ENCODE measurements at places on chromosomes 3 and 15.

GRCh38 chr15:33083232-33084081 lies 111.1 kb downstream of the FMN1 start:
- no peak for DNase-seq

DNA sequence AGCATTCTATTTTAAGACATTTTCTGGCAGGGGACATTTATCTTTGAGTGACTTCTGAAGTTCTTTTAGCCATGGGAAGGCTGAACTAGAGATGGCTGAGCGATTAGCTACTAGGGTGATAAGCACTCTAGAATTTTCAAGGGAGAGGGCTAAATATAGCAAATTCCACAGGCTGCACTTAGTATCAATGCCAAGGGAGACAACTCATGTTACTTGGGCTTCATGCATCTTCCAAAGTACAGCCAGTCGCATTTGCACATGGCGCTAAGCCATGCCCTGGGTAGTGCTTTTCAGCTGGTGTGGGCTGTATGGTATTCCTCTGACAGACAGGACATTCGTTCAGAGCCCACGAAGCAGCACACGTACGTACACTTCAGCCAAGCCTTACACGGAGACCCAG lies 69.6 kb downstream of the RYR3 start:
- no peak for DNase-seq

DNA sequence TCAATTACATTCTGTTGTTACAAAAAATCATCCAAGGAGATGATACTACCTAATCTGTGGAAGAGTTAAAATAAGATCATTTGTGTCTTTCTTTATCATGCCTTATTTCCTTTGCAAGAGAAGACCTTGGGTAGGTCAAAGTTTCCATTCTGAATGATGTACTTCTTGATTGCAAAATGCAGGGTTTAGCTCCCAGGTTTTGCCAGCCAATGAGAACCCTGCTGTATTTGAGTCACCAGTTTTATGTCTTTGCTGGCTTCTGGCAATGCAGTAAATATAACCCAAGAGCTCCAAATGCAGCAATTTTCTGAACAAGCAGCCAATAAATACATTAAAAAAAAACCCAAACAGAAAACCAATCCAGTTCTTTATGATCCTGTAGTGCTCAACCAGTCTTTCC lies 204.9 kb downstream of the CADPS start:
- no peak for DNase-seq

GRCh38 chr3:187165144-187165543 lies 25.8 kb upstream of the RPL39L start:
- peak; percentile 45 for DNase-seq

DNA sequence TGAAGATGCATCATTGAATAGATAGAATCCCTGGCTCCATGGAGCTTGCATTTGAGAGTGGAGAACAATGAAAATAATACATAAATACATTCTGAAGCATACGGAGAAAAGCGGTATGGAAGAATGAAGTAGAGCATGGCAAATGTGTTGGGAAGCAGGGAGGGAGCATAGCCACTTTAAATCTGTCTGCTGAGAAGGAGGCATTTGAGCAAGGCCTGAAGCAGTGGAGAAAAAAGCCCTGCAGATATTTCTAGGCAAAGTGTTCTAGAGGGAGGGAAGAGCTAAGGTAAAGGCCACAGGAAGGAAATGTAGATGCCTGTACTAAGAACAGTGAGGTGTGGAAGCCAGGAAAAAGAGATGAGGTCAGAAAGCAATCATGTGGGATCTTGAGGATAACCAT lies 484.8 kb downstream of the CNTN3 start:
- DNase-seq, result no peak

GRCh38 chr15:56366211-56366610 lies 985 bp downstream of the TEX9 start:
- DNase-seq, result no peak

Data from GM13976 (cell line).